Right renal cortex interstitium (tissue), 3 donors: ENCODE measurements at places on chromosomes 1 and 21.

DNA sequence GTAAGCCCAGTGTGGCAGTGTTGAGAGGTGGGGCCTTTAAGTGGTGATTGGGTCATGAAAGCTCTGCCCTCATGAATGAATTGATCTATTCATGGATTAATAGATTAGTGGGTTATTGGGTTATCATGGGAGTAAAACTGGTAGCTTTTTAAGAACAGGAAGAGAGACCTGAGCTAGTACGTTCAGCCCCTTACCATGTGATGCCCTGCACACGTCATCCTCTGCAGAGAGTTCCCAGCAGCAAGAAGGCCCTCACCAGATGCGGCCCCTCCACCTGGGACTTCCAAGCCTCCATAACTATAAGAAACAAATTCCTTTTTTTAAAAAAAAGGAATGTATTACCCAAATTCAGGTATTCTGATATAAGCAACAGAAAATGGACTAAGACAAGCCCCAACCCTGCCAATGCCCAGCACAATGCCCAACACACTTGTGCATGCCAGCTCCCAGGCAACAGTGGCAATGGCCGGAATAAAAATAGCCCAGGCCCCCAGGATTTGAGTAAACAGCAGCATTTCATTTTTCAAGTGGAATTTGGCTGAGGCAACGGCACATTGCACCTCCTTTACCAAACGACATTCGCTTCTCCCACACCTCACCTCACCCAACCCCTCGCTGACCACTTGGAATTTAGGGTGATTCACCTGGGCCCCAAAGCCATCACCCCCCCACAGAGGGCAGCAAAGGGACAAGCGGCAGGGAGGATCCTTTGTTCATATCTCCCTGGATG lies 215.9 kb downstream of the TOMM20 start:
- DNase-seq: no peak

DNA sequence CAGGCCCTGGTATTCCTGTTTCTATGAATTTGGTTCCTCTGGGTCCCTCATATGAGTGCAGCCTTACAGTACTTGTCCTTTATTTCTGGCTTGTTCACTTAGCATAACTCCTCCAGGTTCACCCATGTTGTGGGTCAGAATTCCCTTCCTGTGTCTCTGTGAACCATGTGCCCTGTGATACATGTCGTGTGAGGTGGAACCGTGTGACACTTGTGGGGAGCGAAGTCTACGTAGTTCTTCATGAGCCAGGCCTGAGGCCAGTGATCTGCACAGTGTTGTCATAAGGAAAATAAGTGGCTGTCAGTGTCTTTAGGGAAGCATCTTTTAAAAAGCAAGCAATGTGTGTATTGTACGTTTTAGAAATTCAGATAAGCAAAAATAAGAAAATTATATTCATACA lies 122.8 kb downstream of the GALNT2 start:
- DNase-seq: no peak

DNA sequence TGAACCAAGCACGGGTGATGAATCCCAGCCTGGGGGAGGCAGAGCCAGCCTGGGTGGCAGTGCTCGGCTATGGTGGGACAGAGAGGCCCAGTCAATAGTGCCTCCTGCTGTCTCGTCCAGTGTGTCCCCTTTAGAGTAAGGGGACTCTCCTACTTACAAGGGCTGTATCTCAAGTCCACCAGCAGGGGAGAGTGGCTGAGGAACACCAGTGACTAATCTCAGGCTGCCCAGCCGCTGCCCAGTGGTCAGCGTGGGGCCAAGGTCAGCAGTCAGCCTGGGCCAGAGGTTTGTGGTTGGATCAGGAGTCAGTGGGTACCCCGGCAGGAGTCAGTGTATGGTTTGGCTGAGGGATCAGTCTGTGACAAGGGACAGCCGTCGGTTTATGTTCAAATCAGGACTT lies 109.2 kb upstream of the RUNX3 start:
- DNase-seq: no peak

GRCh38 chr1:18649693-18650370 lies 19.2 kb downstream of the PAX7 start:
- DNase-seq: no peak

GRCh38 chr1:19273106-19273843 lies 15.3 kb downstream of the AKR7A3 start:
- no peak for DNase-seq

GRCh38 chr1:155113450-155113980 lies 14.2 kb upstream of the EFNA1 start:
- no peak for DNase-seq

GRCh38 chr1:201319631-201320030 lies 36.3 kb downstream of the PKP1 start:
- DNase-seq: no peak

DNA sequence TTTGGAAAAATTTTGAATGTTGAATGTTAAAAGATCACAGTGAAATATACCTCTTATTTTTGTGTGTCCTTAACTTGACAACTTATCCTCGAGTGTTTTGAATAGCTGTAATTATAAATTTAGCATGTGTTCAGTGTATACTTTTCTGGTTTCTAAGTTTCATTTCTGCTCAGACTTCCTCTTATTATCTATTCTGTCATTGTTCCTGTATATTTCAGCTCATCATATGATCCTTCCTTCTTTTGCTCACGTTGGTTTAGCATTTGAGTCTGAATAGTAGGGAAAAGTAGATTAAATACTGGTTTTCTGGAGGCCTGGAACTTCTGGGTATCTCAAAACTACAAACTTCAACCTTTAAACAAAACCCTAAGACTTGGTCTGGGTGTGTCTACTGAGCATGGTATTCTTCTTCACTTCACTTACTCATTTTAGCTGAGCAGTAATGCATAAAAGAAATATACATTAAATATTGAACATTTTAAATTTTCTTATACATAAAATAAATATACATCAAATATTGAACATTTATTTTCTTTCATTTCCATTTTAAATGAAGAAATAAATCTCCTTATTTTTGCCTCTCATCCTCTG lies 3.3 kb upstream of the ATP6V1G3 start:
- DNase-seq: no peak

GRCh38 chr1:11990303-11991032 lies 10.2 kb downstream of the MFN2 start:
- DNase-seq: no peak

- DNase-seq: no peak
These were observed 55.2 kb upstream of the KAZN start for GRCh38 chr1:14543191-14543840.

- no peak for DNase-seq
These were observed 53.6 kb downstream of the CAPN8 start for GRCh38 chr1:223611936-223612335.

- no peak for DNase-seq
These were observed 618.3 kb downstream of the SMYD3 start for GRCh38 chr1:245888809-245889208.

DNA sequence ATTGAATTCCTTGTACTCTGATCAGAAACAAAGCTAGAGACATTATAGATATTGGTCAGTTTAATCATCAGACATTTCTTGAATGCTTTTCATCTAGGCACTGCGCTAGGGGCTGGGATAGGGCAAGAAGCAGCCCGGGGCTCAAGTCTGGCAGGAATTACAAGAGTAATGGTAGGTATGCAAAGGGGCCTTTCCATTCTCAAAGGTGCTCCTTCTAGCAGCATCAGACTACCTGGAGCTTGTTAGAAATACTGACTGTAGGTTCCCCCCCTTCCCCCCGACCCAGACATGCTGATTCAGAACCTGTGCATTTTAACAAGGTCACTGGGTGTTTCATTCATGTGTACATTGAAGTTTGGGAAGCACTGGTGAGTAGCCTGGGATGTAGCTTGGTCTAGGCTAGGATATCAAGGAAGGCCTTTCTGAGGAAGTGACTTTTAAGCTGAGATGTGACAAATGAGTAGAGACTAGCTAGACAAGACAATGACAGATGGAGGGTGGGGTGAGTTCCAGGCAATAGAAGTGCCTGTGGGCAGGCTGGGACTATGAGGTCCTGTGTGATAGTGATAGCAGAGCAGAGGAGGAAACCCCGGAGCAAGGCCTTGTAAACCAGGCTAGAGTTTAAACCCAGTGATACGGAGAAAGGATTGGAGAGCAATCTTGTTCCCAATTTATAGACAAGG lies 26.3 kb downstream of the NFASC start:
- no peak for DNase-seq

- no peak for DNase-seq
These were observed 59.7 kb downstream of the LMO4 start for GRCh38 chr1:87388411-87388810.

DNA sequence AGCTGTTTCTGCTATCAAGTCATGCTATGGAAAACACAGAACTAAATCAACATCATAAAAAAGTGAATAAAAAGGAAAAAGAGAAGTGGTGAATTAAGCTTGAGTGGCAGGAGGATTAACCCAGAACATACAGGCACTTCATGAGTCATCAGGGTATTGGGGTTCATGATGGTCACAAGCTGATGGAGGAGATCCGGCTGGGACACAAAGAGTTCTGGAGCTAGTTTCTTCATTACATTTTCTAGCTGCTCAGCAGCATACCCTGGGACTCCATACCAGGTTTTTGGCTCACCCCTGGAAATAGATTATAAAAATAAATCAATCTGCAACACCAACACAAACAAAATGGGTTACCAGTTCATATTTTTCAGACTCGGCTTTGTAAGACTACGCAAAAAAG lies 42.5 kb upstream of the SYT2 start:
- DNase-seq: peak; percentile 48

DNA sequence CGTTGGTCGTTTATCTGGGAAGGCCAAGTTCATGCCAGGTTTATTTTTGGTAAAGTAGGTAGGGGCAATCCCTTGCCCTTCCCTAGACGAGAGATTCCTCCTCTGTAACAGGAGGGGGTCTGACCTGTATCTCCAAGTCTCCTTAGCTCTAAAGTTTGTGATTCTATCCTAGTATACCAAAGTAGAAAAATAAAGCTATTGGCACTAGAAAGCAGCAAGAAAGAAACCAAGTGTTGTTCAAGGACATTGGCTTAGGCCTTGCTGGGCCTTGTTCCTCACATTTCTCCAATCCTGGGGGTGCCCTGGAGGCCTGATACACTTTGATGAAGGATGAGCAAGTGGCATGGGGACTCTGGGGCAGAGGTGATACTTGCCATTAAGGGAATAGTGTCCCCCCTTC lies 814 bp downstream of the MTARC2 start:
- DNase-seq: no peak

DNA sequence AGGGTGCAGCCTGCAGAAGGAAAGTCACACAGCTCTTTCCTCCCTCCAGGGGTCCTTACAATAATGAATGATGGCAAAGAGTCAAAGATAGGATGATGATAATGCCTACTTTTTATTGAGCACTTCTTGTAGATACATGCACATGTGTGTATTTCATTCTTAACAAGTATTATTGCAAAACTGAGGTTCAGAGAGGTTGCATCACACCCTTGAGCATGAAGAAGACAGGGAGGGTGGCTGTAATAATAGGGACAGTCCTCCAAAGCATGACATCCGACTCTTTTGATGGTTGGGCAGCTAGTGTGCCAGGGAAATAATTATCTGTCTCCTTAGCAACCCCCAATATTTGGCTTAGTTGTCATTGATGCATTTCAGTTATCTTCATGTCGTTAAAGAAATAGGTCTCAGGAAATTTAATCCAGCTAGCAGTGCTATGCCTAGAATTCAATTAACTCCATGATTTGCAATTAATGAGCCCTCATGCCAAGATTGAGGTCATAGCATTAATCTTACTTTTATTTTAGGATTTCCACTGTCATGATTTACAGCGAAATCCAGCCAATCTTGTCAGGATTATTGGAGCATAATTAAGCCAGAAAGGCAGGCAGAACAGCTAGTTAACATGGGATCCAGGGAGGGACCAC lies 35.0 kb downstream of the DNAJC6 start:
- no peak for DNase-seq

GRCh38 chr1:209095627-209096595 lies 487.6 kb upstream of the CAMK1G start:
- DNase-seq: no peak

DNA sequence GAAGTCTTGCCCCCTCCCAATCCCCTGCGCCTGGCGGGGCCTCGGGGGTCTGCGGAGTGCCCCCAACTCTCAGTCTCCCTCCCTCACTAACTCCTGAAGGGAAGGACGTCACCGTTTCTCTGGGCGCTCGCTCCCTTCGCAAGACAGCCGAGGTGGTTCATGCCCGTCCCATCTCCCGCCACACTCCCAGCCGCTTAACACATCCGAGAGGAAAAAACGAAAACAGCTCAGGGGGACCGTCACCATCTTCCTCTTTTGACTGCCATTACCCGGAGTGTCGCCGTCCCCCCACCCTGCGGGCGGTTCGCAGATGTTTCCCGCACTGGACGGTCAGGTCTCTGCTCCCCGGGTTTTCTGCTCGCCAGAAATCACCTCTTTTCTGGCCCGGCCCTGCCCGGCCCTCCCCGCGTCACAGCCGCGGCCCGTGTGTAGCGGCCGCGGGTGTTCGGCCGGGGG lies 532 bp downstream of the ERO1B start:
- peak; percentile 26 for DNase-seq

- no peak for DNase-seq
These were observed 18.9 kb downstream of the PRRX1 start for GRCh38 chr1:170682809-170683208.

GRCh38 chr1:77282187-77282865 lies 507 bp downstream of the AK5 start:
- no peak for DNase-seq

GRCh38 chr1:230639714-230640209 lies 2.5 kb upstream of the COG2 start:
- DNase-seq: no peak

- no peak for DNase-seq
These were observed 395 bp downstream of the SLC9A1 start for GRCh38 chr1:27154469-27154990.

DNA sequence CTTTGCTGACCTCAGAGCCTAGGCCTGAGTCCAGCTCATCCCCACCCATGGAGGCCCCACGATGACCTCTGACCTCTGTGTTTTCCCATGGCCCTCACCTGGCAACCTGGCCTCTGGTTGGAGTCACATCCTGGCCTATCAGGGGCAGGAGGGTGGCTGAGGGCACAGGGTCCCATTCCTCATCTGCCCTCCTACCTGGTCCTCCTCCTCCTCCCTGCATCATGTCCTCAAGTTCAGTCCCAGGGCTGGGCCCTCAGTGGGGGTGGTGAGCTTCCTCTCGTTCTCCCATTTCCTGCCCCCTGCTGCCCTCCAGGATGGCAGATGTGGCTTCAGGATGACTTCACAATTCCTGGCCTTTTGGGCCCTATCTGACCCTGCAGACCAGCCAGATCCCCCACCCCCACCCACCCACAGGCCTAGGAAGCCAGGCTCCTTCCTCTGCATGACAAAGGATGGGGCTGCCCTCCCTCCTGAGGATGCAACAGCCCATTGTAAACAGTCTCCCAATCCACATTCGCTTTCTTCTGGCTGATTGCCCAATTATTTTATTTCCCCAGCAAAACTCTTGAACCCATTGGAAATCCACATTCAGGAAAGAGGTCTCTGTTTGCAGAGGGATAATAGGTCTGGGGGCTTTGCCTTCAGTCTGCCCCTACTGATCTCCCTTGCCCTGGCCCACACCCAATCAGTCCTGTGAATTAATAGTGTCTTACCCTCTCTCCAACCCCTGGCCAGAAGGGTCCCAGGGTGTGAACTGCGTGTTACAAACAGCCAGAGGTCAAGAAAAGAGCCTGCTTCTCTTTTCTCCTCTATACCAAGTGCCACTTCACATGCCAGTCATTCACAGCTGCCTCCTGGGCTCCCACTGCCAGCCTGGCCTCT lies 10.3 kb upstream of the LEFTY1 start:
- DNase-seq: no peak
